ENCODE measurements at places on chromosomes 13 and 19.

DNA sequence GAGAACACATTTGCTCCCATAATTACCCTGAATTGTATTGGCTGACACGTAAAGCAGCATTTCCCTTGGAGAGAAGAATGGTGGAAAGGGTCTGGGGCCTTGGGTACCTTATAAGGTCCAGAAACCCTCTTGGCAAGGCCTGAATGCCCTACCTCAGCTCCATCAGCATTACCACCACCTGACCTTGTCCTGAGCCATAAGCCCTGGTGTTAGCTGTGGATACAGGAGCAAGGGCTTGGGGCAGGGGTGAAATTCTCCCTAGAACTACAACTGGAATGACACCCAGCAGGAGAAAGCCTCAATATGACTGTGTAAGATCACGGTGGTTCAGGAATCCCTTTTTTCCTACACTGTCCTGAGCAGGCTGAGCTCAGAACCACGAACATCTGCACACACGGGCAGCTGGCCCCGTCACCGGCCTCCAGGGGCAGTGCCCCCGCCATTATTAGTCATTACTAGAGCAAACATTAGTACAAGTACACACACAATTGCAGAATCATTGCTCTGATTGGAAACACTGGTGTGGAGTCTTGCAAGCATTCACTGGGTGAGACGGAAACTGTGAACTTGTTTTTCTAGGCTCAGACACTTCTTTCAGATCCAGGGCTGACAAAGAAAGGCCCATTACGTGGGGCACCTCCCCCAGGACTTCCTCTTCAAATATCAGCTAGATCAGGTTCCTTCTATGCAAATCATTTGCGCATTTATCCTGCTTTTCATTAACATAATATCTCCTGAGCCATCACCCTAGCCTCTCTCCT lies 26.8 kb upstream of the MTIF3 start:
- DNase-seq = peak; percentile 15

GRCh38 chr19:45097776-45098520 lies 5.0 kb downstream of the PPP1R37 start:
- no peak for DNase-seq

- no peak for DNase-seq
These were observed 15.2 kb upstream of the SUPT20H start for GRCh38 chr13:37074703-37075102.

- no peak for DNase-seq
These were observed 7.6 kb downstream of the EPS8L1 start for GRCh38 chr19:55083004-55083850.

GRCh38 chr13:48575031-48575430 lies 42.2 kb upstream of the RCBTB2 start:
- DNase-seq = no peak

DNA sequence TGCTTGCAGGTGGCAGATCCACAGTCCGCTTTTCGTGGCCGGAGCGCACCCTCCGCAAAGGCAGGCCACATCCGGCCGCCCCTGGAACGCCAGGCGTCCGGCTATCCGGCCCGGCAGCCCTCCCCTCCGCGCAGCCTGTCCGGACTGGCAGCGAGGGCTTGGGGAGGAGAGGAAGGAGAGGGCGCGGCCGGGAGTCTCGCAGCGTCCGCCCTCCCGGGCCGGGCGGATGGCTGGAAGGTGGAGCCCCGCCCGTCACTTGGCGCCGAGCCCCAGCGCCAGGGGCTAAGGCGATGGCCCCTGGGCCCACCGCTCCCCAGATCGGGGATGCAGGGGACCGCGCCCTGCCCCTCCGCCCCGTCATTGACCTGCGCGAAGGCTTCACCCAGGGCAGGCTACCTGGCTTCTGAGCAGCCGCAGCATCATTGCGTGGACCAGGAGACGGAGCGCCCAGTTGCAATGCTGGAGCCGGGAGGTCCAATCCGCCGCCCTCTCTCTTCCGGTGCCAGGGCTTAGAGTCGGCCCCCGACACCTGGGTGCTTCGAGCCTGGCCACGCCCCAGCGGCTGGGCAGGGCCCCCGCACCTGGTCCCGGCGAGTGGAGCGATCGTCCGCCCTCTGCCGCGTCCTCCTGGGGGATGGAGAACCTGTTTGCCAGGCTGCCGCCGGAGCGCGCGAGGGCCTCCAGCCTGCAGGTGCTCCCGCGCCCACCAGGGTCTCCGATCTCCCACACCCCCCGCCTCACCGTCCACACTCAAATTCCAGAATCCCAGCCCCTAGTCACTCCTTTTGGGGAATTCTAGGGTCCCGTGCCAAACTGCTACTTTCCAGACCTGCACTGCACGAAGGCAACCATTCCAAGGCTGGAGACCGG lies at the start of gene FUT1:
FUT1 (minus strand) TSS at position 146 of the 870 bp plus-strand sequence. CDS start 1,360 bp downstream, outside the sequence.
- DNase-seq = no peak

- peak; percentile 56 for DNase-seq
These were observed 17.2 kb upstream of the DACT3 start for GRCh38 chr19:46678110-46678732.

- no peak for DNase-seq
These were observed 367.2 kb downstream of the DNAJC15 start for GRCh38 chr13:43390619-43391018.

DNA sequence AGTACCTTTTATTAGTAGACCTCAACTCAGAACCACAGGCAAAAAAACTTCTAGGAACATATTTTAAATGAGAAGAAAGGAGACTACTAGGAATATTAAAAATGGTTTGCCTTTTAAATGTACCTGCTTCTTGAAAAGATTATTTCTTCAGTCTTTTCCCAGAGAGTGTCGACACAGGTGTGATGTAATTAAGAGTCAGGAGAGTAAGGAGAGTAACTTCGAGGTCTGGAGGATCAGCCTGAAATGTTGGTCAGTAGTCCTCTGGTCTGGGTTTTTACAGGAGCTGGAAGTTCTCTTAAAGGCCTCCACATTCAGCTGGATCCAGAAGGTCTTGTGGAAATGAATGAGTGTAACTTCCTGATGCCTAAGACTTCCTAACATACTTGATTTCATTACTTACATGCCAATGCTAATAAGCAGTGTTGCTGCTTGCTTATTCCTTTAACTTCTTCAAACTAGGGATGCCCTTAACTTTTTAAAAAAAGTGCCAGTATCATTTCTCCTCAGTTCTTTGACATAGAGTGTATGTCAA lies at the start of gene KCTD4:
KCTD4 (minus strand) TSS at position 345 of the 532 bp plus-strand sequence. CDS start 6,478 bp downstream, outside the sequence.
- no peak for DNase-seq

DNA sequence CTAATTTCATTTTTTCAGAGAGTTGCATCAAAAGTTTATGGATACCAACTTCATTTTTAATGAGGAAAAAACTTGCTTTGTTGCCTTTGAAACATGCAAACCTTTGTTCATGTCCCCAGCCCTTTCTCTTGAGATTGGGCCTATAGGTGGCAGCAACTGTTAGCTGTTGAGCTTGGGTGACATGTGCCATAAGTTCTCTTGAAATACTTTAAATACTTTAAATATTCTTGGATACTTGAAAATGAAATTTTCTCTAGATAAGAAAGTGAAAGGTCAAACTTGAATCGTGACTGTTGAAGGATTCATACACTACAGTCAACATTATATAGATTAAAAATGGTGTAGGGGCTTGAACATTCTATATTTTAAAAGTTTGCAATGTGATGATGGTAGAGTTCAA lies 294.9 kb downstream of the NDFIP2 start:
- DNase-seq = no peak

DNA sequence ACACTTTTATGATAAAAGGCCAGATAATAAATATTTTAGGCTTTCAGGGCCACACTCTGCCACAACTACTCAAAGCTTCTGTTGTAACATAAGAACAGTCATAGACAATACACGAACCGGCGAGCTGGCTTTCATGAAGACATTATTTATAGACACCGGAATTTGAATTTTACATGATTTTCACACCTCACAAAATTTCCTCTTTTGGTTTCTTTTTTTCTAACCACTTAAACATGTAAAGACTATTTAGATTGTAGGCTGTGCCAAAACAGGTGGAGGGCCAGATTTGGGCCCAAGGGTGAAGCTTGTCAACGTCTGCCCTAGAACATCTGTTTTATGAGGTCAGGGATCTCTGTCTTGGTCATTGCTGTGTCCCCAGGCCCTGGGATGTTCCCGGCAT lies 29.7 kb upstream of the FXYD3 start:
- no peak for DNase-seq

GRCh38 chr19:54029930-54030490 lies 33.7 kb downstream of the VSTM1 start:
- DNase-seq = peak; percentile 27

GRCh38 chr19:50465986-50466705 lies 10.2 kb upstream of the EMC10 start:
- DNase-seq = no peak

- no peak for DNase-seq
These were observed 249.4 kb downstream of the SLITRK6 start for GRCh38 chr13:85549819-85550218.

- DNase-seq = no peak
These were observed 9.1 kb upstream of the EPHX3 start for GRCh38 chr19:15241259-15241910.

GRCh38 chr13:20043207-20043925 lies 84.8 kb downstream of the ZMYM2 start:
- DNase-seq = no peak

DNA sequence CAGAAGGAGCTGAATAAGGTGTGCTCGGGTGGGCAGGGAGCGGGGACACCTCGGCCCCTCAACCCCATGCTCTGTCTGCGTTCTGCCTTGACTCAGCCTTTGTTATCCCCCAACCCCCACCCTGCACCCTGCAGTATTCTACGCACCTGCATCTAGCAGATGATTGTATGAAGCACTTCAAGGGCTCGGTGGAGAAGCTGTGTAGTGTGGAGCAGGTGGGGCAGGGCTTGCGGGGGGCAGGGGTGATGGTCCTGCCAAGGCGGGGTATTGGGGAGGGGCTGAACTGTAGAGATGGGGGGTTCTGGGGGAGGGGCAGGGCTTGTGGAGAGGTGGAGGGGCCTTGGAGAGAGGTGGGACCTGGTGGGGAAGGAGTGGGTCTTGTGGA lies 6.1 kb downstream of the STXBP2 start:
- no peak for DNase-seq

GRCh38 chr19:33767898-33768413 lies 28.7 kb upstream of the KCTD15 start:
- no peak for DNase-seq

DNA sequence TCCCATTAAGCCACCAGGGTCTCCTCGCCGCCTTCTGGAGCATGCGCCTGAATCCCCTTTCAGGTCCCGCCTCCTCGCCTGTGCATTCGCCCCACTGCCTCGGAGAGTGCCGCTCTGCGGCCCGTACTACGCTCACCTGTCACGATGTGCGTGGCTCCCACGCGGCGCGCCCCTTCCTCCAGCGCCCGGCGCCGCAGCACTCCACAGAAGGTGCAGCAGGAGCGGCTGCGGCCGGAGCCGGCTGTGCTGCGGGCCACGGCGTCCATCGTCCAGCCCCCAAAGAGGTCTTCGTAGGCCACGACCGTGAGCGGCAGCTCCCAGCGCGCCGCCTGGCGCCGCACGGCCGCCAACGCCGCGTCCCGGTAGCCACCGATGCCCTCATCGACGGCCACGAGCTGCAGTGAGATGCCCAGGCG lies 4.3 kb downstream of the CTU1 start:
- no peak for DNase-seq

GRCh38 chr13:101127741-101128353 lies 288.5 kb downstream of the NALCN start:
- peak; percentile 2 for DNase-seq

DNA sequence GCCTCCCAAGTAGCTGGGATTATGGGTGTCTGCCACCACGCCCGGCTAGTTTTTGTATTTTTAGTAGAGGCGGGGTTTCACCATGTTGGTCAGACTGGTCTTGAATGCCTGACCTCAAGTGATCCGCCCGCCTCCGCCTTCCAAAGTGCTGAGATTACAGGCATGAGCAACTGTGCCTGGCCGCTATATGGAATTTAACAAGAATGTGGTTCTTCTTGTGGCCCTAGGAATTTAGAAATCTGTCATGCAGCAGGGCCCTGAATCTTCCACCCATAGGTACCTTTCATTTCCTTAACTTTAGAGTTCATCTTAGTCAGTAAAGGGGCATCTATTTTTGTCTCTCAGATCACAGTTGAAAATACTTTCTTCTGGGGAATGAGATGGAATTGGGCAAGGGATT lies 25.6 kb upstream of the NDFIP2 start:
- DNase-seq = no peak

GRCh38 chr13:113296823-113297369 lies at the start of gene LAMP1:
Gene LAMP1, plus strand, starts transcription at chr13:113297239. Its CDS starts 196 bp downstream, at chr13:113297435.
- DNase-seq = peak; percentile 100

DNA sequence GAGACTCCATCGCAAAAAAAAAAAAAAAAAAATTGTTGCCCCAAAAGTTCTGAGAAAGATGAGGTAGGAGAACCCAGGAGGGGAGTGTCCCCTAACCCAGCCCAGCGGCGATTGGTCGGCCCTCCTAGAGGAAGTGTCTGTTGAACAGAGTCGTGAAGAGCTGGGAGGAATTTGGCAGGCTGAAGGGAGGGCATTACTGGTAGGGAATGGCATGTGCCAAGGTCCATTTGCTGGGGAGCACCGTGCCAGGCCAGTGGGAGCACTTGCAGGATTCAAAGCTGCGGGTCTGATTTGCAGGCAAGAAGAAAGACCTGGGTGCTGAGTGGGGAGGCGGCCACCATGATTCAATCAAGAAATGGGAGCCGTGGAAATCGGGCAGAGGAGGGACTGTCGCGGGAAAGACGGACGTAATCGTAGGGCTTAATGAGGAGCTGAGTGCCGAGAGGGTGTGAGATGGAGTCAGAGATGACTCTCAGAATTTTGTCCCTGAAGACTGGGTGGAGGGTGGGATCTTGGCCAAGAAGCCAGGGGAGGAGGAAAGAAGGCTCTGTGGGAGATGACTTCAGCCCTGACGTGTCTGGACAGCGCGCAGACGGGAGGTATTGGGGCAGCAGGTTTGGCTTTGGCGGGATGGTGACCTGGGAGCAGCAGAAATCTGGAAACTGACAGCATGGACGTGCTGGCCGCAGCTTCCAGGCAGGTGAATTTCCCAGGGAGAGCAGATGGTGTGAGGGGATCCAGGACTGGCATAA lies 15.4 kb downstream of the CERS4 start:
- no peak for DNase-seq

DNA sequence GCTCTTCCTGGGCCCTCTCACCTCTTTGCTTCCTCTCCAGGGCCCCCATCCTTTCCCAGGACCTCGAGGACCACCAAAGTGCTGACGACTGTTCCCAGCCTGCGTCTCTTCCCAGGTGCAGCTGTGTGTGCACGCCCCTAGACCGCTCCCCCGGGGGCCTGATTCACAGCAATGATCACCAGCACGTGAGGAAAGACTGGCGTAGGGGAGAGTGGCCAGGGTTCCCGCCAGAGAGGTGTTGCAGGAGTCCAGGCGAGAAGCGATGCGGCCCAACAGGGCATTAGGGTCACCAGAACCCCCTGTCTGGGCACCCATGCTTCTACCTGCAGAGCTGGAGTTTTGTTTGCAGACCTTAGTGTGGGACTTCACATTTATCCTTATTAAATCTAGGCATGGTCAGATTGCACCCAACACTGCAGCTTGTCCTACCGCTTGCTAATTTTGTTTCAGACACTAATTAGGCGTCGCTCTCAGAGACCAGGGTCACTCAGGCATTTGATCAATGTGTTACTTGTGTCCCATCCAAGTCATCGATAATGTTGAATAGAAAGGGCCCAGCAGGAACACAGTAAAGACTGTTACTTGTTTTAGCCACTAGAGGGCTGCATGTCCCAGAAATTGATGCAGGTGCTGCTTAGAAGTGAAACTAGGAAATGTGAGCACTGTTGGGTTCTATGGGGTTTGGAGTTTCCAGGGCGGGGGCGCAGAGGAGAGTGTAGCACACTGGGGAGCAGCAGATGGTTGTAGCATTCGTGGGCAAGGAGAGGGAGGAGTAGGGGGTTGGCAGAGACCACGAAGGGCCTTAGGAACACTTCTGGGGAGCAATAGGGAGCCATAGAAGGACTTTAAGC lies 53.2 kb downstream of the CDADC1 start:
- DNase-seq = peak; percentile 30
